Daoy (cell line): ENCODE measurements at places on chromosomes 7 and 10. TPM values are rescaled to one million over a fixed set of nuclear protein-coding genes. Genes with fewer than 3 reads are reported as not detected.

DNA sequence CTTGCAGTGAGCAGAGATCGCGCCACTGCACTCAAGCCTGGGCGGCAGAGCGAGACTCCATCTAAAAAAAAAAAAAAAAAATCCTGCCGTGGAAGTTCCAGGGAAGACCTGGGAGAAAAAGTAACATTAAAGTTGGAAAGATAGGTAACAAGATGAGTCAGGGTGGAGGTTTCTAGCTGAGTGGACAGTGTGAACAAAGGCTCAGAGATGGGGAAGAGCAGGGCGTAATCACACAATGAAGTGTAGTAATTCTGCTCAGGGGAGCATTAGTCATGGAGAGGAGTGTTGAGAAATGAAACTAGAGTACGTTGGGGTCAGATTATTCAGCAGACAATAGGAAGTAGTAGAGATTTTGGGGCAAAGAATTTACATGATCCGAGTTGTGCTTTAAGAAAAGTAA is 21.6 kb upstream of the WASL start:
- peak; percentile 90 for DNase-seq

JCAD gene
- total RNA-seq: 4.5 and 5.2 TPM in 2 replicates

- no peak for DNase-seq
Observed at GRCh38 chr7:154867068-154867467, 135.9 kb downstream of the PAXIP1 start.

TFEC gene
- 0.51 and 0.63 TPM in 2 replicates for total RNA-seq

DNA sequence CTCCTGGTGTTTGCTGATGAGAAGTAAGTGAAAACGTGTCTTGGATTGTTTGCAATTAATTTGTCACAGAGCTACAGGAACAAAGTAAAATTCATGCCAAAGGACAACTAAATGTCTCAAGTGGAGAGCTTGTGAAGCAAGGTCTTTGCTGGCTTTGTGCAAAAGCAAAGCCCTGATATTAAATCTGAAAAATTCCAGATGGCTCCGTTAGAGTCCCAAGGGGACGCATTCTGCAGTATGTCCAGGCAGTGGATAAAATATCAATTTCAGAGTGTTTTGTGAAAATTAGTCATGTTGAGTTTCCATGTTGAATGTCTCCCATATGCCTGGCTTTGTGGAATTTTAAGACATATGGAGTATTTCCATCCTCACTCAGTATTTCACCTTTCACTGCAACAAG is 102.5 kb upstream of the PTN start:
- no peak for DNase-seq

- DNase-seq: no peak
Observed at GRCh38 chr7:67825356-67825755, 828.7 kb downstream of the TYW1 start.

- DNase-seq: peak; percentile 31
Observed at GRCh38 chr10:117960345-117960935, 86.3 kb downstream of the RAB11FIP2 start.

DNA sequence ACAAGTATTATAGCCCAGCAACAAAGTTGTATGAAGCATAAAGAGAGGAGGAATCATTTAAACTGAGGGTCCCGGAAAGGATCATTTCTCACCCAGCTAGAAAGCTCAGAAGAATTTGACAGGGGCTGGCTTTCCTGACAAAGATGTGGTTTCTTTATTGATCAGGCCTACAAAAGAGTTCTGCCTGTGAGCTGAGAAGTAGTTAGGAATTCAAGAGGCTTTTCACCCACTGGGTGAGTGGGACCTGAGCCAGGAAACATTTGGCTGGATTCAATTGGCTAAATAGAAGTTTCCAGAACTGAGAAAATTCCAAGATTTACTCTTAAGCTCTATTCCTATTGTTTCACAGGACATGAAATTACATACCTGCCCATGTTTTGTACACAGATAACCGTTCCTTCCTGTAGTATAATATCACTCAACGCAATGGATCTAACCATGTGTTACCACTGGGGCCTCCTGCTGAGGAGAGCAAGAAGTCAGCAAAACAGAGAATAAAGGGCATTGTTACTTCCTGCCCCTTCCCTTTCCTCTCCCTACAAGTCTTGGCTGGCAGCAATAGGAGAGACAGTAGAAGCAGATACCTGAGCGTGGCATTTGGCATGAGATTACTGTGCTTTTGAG is 53.9 kb upstream of the PAPSS2 start:
- no peak for DNase-seq

GRCh38 chr7:64308016-64308270 is 5.8 kb upstream of the ZNF736 start:
- no peak for DNase-seq

- DNase-seq: no peak
Observed at GRCh38 chr7:66255534-66256100, 50.5 kb downstream of the TPST1 start.

DNA sequence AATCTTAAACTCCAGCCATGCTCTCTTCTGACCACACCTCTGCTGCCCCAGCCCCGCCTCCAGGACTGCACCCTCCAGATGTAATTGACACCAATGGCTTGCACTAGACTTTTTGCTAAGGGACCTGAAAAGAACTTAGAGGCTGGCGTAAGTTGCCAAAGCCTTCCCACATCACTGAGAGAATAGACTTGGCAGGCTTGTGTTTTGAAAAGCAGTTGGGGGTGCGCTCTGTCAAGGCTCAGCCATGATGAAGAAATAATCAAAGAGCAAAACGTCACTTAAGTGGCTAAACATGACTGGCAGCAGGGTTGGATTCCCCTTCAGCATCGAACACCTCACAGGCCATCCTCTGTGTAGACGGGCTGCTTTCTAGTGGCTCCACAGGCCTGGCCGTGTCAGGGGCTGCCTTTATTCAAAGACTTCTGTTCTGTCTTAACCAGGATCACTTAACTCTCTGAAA is 195.2 kb upstream of the C7orf33 start:
- peak; percentile 62 for DNase-seq

DNA sequence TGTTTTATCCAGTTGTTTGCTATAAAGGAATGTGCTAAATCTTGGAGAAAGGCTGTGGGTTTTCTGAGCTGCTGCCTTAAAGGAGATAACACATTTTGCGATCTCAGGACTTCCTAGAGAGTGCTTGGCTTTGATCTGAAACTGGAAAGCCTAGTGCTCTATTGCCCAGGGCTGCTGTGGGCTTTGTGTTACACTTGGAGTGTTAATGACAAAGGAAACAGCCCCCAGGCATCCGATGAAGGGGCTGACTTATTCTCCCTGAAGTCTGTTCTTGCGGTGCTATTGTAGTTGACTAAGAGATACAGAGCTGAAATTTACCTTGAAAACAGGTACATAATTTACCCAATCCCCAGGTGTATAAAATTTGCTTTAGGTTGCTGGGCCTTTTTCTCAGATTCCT is 74.5 kb downstream of the SND1 start:
- no peak for DNase-seq

DNA sequence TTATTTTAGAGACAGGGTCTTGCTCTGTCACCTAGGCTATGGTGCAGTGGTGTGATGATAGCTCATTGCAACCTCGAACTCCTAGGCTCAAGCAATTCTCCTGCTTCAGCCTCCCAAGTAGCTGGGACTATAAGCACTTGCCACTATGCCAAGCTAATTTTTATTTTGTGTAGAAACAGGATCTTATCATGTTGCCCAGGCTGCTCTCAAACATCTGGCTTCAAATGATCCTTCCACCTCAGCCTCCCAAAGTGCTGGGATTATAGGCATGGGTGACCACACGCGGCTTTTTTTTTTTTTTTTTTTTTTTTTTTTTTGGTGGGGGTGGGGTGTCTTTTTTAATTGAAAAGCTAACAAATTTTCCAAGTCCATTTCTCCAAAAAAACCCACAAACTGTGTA is 18.4 kb downstream of the HPS6 start:
- no peak for DNase-seq

PCGF5 gene
- 15.0 and 18.9 TPM in 2 replicates for total RNA-seq

- no peak for DNase-seq
Observed at GRCh38 chr10:33306126-33306525, 28.3 kb downstream of the NRP1 start.

- DNase-seq: no peak
Observed at GRCh38 chr10:49647554-49647953, 31.9 kb upstream of the C10orf53 start.

- DNase-seq: no peak
Observed at GRCh38 chr10:77220150-77220549, 417.5 kb downstream of the KCNMA1 start.

GRCh38 chr7:7653593-7654187 is 13.1 kb downstream of the UMAD1 start:
- peak; percentile 23 for DNase-seq

SHTN1 gene
- 4.0 and 4.6 TPM in 2 replicates for total RNA-seq

DNA sequence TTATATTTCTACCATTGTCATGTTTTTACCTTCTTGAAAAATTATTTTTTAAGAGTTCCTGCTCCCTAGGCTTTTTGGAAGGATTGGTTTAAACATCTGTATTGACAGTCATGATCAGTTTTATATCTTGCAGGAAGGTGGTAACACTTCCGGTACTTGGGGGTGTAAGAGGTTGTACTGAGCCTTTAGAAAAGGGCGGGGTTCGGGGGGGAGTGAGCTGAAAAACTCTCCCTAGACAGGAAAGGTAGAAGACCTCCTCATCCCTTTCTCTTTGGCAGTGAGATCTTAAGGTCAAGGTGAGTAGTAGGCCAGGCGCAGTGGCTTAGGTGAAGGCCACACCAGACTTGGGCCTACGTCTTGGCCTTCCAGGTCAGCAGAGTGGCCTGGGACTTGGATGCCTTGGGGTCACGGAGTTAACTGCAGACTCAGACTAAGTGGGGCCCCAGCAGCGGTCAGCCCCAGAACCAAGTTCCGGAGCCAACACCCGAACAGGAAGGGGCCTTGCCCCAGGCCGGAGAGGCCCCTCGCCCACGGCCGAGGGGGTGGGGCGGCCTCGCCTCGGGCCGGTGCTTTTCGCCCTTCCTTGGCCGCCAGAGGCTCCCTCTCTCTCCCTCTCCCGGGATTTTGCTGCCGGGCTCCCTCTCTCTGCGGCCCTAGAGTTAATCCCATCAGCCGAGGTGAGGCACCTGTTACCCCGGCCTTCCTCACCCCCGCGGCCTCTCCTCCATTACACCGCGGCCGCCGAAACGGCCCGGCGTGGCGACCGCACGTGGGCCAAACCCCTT is at the start of gene PPP1R9A:
TSS of gene PPP1R9A (plus strand) at position 569 of the 785 bp plus-strand sequence. CDS start 2,520 bp downstream, outside the sequence.
- peak; percentile 51 for DNase-seq

GRCh38 chr10:15122477-15123030 is 25.4 kb downstream of the RPP38 start:
- DNase-seq: no peak

TET1 gene
- total RNA-seq: 0.21 and 0.57 TPM in 2 replicates

SORCS1 gene
- not detected in 2 replicates for total RNA-seq

OR2A42 gene
- total RNA-seq: not detected in 2 replicates

DYDC2 gene
- not detected in 2 replicates for total RNA-seq

DNA sequence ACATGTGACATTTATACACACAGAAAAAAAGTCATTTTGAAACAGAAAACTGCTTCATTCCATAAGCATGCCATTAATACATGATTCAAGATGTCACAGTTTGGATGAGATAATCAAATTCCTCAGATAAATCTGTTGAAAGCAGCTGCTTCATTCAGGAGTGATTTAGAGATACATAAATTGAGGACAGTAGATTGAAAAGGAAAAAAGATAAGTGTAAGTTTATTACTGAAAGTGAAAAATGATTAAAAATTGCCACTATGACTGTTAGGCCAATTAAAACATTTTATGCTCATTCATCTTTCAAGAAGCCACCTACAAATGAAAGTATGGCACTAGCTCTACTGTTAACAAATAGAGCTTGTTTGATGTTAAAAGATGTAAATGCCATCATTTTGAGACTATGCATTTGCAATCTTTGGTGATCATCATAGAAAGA is 136.9 kb upstream of the CDK6 start:
- no peak for DNase-seq

GRCh38 chr10:4306871-4307270 is 519.1 kb upstream of the AKR1E2 start:
- DNase-seq: no peak

GRCh38 chr7:77157446-77157845 is 35.0 kb downstream of the CCDC146 start:
- no peak for DNase-seq

LRRC18 gene
- not detected in 2 replicates for total RNA-seq

URGCP gene
- total RNA-seq: 46.2 and 55.7 TPM in 2 replicates

GRCh38 chr10:63673246-63673645 is 152.0 kb downstream of the REEP3 start:
- no peak for DNase-seq

GRCh38 chr10:2232479-2232878 is 495.2 kb upstream of the ADARB2 start:
- DNase-seq: no peak

DNA sequence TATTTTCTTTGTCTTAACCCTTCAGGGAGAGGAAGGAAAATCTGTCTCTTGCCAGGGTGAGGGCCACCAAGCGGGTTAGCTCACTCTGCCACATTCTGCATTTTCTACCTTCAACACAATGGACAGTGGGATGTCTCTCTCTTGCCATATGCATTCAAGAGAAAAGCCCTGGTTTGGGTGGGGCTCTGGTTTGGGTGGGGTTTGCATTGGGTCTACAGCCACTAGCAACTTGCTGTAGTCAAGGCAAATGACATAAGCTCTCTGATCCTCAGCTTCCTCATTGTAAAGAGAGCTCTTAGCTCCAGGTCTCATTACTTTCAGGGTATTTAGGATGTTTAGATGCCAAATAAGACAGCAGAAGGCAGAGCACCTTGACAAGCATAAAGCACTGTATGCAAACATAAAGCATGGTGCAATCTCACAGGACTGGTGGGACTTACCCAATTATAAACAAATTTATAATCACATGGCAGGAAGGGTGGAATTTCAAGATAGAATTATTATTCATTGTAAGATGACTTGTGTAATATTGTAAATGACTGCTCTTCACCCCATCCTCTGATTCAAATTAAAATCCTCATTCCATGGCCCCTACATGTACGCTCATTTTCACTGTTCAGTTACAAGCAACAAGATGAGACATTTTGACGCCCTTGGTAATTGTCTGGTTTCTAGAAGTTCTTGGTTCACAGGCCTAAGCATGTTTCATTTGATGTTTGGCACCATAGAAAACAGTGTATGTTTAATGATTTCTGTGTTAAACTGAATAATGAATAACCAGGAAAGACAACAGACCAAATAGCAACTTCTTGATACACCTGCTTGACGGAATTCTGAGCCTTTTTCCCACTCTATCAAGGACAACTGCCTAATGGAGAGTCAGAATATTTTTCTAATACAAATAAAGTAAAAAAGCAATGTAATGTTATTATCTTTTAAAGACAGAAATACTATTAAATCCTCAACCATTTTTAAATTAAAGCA is 258.9 kb downstream of the KCNMA1 start:
- DNase-seq: no peak

GRCh38 chr10:16105082-16105481 is 244.8 kb upstream of the MINDY3 start:
- DNase-seq: peak; percentile 61
